B cell (primary cell): ENCODE measurements at places on chromosomes 2 and 18.

DNA sequence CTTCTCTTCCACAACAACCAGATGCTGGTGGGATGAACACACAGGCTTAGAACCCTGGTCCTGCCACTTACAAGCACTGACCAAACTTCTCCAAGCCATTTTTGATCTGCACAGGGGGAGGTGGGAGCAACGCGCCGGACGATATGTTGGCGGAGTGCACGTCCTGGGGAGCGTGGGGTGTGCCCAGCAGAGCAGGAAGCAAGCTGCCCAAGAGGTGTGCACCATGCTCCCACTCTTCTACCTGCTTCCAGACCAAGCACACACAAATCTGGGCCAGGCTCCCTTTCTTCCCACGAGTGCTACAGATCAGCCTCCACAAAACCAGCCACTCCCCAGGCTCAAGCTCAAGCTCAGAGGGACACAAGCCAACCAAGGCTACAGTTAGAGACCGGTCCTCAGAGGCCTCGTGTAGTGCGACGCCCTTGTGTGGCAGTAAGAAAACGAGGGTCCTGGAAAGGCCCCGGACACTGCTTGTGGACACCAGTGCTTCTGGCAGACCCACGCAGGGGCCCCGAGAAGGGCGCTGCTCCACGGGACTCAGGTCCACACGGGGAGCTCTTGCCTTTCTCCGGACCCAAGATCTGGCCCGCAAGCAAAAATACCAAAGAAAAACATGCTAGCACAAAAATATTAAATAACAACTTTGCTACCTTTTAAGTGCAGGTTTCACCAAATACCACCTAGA lies 52.0 kb downstream of the ANO7 start:
- no peak for DNase-seq
- no peaks in the 10 kb centered on the region for H3K4me1 ChIP-seq
- peaks cover 90% of the 10 kb centered on the region for H3K36me3 ChIP-seq
- H3K27ac ChIP-seq, result no peak overlapping the region

DNA sequence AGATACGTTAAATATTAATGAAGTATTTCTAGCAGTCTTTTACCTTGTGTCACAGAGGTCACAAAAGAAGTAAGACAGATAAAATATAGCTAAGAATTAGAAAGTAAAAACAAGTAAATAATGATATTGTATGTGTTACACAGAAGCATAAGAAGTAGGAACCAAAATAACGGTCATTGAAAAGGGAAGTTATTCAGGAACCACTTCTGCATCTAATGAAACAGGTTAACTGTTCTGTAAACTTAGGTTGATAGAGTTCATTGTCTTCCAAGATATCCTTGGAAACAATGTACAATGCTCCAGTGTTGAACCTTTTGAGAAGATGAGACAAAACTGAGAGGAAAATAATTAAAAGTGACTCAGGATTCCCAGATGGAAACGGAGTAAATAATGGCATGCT lies 57.1 kb upstream of the CD302 start:
- peaks cover 25% of the 10 kb centered on the region for H3K36me3 ChIP-seq
- H3K27me3 ChIP-seq, result no peaks in the 10 kb centered on the region
- no peak for DNase-seq
- H3K4me1 ChIP-seq, result no peaks in the 10 kb centered on the region
- no peak overlapping the region for H3K27ac ChIP-seq
- no peak overlapping the region for H3K4me3 ChIP-seq

DNA sequence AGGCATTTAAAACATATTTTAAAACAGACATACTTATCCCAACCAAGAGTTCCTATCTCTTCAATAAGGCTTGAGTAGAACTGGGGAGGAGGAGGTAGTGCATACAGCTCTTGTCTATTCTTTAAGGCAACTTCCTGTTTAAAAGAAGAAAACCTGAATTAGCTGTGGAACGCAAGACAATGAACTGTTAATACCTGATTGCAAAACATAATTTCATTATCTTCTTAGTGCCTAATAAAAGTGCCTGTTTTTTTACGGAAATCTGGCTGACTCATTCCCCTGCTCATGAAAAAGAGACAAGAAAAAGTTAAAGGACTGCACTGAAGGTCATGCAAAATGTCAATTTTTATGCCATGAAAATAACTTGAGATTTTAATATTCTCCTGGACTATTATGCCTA lies 19.2 kb downstream of the FANCL start:
- no peaks in the 10 kb centered on the region for H3K27me3 ChIP-seq
- H3K4me1 ChIP-seq, result no peaks in the 10 kb centered on the region
- DNase-seq, result no peak
- H3K36me3 ChIP-seq, result no peaks in the 10 kb centered on the region
- no peak overlapping the region for H3K4me3 ChIP-seq

DNA sequence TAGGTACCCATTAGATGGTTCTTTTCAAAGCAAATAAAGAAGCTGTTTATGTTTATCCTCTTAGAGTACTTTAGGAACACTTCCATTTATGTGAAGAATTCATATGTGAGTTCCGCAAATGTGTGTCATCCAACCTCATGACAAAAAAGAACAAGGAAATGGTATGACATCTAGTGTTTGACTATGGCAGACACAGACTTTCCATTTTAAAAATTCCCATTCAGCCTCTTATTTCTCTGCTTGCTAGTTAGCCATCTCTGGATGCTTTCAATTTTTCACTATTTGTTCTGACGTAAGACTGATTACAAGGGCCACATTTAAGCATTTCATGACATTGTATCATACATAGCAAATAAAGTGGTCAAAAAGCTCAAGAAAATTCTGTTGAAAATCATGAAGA lies 103.0 kb downstream of the ZAP70 start:
- H3K4me1 ChIP-seq, result no peaks in the 10 kb centered on the region
- no peak for DNase-seq
- no peak overlapping the region for H3K27ac ChIP-seq
- peaks cover 67% of the 10 kb centered on the region for H3K36me3 ChIP-seq
- no peak overlapping the region for H3K4me3 ChIP-seq

DNA sequence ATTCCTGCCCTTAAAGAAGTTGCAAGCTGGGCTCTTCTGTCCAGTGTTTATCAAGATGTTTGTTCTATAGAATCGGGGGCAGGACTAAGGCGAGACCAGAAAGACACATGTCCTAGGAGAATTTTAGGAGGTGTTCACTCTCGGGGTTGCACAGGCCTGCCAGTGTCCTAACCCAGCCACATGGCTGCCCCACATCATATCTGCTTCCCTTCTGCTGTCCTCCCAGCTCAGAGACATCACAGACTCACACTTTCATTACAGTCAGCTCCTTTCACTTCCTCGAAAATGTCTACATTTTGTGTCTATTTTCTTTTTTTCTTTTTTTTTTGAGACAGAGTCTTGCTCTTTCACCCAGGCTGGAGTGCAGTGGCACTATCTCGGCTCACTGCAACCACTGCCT lies 10.7 kb upstream of the MRO start:
- H3K4me1 ChIP-seq, result peaks cover 7% of the 10 kb centered on the region
- H3K27me3 ChIP-seq, result no peaks in the 10 kb centered on the region
- peak overlapping the region; percentile 21 for H3K27ac ChIP-seq
- H3K36me3 ChIP-seq, result no peaks in the 10 kb centered on the region

GRCh38 chr2:109132626-109133025 lies 3.6 kb downstream of the SH3RF3 start:
- DNase-seq, result no peak
- H3K27me3 ChIP-seq, result no peaks in the 10 kb centered on the region
- H3K36me3 ChIP-seq, result no peaks in the 10 kb centered on the region
- no peak overlapping the region for H3K4me3 ChIP-seq
- no peak overlapping the region for H3K27ac ChIP-seq

- H3K27ac ChIP-seq, result no peak overlapping the region
- DNase-seq, result no peak
- H3K4me1 ChIP-seq, result peaks cover 17% of the 10 kb centered on the region
- H3K36me3 ChIP-seq, result no peaks in the 10 kb centered on the region
Measured at GRCh38 chr2:47179388-47179787, 24.3 kb upstream of the STPG4 start.

DNA sequence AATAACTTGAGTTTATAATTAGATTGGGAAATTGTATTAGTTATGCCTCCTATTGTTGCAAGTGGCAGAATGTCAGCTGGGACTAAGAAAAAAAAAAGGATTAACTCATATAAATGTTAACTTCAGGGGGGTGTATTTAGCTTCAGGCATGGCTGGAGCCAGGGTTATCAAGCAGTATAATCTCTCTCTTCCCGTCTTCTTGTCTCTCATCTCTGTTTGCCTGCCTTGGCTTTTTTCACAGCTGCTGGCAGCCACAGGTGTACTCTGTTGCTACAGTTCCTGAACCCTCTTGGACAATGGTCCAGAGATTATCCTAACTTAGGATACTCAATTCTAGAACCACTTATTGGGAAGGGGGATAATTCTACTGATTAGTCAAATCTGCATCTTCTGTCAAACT lies 370.7 kb upstream of the MEX3C start:
- no peak for DNase-seq
- no peaks in the 10 kb centered on the region for H3K36me3 ChIP-seq
- no peaks in the 10 kb centered on the region for H3K4me1 ChIP-seq
- no peak overlapping the region for H3K4me3 ChIP-seq
- no peaks in the 10 kb centered on the region for H3K27me3 ChIP-seq

GRCh38 chr18:2680216-2680792 lies 24.8 kb downstream of the SMCHD1 start:
- no peak for DNase-seq
- no peak overlapping the region for H3K4me3 ChIP-seq
- H3K4me1 ChIP-seq, result no peaks in the 10 kb centered on the region
- H3K36me3 ChIP-seq, result peaks cover 64% of the 10 kb centered on the region
- no peaks in the 10 kb centered on the region for H3K27me3 ChIP-seq
